ENCODE measurements at places on chromosomes 2 and 18.

DNA sequence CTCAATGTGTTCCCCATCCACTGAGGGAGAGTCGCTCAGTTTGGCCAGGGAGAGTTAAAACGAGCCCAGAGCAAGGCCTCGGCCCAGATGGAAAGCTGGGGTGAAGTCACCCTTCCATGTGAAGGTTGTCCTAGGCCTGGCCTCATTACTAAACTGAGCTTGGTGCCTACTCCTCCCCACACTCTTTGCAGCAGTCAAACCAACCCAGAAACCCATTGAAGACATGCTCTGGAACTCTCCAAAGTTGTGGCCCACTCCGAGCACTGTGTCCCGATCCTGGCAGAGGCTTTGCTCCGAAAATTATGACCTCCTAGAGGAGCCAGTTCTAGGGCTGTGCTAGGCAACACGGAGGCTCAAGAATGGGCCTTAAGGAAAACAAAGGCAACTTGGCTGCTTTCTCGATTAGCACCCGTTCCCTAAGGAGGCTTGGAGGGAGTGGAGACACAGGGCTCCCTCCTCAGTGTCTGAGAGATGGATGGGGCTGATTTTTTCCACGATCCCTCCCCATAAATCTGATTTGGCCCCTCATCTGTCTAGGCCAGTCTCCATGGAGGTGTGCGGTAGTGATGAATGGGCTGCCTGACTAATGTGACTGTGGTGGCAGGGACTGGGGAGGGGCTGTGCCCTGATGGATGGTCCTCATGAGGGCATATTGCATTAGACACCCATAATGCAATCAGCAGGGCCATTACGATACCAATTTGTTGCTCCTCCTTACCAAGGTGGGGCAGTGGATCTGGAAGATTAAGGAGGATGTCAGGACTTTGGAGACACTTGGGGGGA is 11.7 kb upstream of the CYP26B1 start:
- DNase-seq, result no peak

DNA sequence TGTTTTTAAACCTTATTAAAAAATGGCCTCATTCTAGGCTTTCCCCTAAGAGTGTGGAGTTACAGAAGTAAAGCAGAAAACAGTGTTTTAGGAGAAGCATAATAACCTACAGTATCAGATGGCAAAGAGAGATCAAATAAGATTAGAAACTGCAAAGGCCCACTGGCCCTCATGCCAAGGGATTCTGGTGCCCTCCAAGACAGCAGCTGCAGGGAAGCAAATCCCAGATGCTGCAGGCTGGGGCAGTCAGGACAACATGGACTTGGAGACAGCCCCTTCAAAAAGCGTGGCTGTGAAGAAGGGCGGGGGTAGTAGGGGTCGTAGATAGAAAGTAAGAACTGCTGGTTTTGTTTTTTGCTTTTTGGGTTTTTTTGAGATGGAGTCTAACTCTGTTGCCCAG is 28.3 kb upstream of the EPG5 start:
- DNase-seq, result no peak

- no peak for DNase-seq
Observed at GRCh38 chr2:217827430-217828201, 175.2 kb downstream of the TNS1 start.

- no peak for DNase-seq
Observed at GRCh38 chr2:121664086-121664485, 14.8 kb upstream of the CLASP1 start.

DNA sequence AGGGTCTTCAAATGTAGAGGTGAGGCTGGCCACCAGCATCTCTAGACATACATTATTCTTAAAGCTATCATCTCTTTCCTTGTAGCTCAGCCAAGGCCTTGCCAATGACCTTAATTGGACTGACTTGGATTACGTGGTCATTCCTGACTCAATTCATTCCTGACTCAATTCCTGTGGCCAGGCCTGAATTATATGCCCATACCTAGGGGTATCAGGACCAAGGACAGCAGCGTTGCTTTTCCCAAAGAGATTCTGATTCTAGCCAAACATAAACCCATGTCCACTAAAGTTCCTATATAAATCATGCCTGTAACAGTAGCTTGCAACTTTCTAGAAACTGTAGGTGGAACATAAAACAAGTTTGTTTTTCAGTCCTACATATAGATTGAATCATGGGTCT is 231.7 kb downstream of the ARL6IP6 start:
- DNase-seq, result no peak

- DNase-seq, result no peak
Observed at GRCh38 chr18:57331718-57332117, 20.6 kb upstream of the ST8SIA3 start.

GRCh38 chr2:238055841-238056240 is 5.0 kb upstream of the SCLY start:
- DNase-seq, result no peak

DNA sequence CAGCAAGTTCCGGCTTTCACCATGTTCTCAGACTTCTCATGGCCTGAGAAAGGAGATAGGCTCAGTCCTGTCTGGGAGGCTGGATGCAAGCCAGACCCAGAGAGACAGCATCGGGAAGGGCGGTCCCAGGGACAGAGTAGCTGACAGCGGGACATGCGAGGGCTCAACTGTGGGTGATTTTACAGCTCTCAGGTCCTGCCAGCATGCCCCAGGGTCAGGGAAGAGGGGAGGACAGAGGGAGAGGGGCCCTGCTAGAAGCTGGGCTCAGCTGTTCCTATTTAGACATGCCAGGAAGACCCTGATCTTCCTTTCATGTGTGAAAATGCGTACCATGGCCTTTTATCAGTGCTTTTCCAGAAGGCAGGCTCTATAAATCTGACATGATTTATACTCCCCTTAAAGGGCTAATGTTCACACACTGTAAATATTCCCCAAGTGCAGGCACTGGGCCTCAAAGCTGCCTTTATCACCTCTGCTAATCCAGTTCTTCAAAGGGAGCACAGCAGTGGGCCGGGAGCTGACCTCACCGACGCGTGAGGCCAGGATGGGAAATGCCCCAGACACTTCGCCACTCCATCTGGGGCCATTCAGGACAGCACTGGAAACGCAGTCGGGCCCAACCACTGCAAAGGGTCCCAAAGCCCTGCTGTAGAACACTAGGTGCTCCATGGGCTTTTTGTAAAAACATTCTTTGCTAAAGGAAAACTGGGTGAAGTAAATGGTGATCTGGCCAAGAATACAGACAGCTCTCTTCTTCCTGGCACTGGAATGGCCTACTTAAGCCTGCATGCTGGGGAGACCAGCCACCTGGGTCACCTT is 96.1 kb upstream of the LMAN1 start:
- no peak for DNase-seq

DNA sequence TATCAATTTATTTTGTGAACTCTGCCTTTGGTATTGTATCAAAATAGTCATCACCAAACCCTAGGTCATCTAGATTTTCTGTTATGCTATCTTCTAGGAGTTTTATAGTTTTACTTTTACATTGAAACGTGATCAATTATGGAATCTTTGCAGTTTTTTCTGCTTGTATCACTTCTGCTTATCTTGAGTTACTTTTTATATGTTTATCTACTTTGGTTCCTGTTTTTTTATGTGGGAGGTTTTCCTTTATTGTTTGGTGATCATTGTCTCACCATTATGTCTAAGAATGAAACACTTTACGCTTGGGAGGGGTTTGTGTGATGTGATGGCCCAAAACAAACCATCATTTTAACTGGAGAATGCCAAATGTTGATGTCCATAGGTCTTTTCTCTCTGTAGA is 261.2 kb downstream of the SPAG16 start:
- DNase-seq, result no peak

GRCh38 chr18:43312891-43313290 is 35.6 kb upstream of the SYT4 start:
- DNase-seq, result no peak

- DNase-seq, result no peak
Observed at GRCh38 chr2:201440182-201440581, 11.1 kb downstream of the TRAK2 start.

Measured in stimulated activated CD4-positive, alpha-beta T cell treated with anti-CD3 and anti-CD28 coated beads, Interleukin-15, amount 100 ng/mL, for 1 hour (primary cell).